GM23248 (cell line): ENCODE measurements at places on chromosomes 1 and 21. TPM values are rescaled to one million over a fixed set of nuclear protein-coding genes. Genes with fewer than 3 reads are reported as not detected.

DNA sequence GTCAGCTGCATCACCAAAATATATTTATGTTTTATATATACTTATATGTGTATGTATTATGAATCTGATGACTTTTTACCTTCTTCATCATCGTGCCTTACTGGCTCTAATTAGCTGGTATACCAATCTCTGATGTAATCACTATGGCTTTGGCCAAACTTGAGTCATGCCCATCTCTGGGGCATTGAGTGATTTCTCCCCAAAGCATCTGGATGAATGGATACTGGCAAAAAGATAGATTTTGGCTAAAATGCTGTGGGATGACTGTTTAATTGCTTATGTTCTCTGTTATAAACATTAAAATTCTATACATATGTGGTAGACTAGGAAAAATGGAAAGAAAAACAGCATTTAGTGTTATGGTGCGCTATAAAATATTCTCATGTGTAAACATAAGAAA lies 19.6 kb downstream of the CDKN2C start:
- peak; percentile 83 for DNase-seq

The CLCA2 gene
- polyA plus RNA-seq, result 0.14 and 0.19 TPM in 2 replicates

DNA sequence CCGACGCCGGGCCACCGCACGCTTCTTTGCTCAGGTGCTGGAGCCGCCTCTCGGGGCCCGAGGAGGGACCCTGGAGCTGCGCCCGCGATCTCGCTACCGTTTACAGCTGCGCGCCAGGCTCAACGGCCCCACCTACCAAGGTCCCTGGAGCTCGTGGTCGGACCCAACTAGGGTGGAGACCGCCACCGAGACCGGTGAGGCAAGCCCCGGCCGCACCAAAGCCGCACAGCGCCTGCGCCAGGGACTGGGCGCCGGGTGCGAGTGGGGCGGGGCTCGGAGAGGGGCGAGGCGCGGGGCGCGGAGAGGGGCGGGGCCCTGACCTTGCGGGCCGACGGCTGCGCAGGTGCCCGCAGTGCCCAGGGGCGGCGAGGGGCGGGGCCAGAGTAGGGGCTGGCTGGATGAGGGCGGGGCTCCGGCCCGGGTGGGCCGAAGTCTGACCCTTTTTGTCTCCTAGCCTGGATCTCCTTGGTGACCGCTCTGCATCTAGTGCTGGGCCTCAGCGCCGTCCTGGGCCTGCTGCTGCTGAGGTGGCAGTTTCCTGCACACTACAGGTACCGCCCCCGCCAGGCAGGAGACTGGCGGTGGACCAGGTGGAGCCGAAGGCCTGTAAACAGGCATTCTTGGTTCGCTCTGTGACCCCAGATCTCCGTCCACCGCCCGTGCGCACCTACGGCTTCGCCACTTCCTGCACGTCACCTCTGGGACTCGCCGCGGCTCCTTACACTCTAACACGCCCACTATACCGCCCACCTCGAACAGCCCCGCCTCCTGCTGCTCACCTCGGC lies 9.8 kb upstream of the CDC20 start:
- peak; percentile 54 for DNase-seq

- peak; percentile 42 for DNase-seq
Observed at GRCh38 chr1:226066415-226067078, 4.0 kb downstream of the H3-3A start.

DNA sequence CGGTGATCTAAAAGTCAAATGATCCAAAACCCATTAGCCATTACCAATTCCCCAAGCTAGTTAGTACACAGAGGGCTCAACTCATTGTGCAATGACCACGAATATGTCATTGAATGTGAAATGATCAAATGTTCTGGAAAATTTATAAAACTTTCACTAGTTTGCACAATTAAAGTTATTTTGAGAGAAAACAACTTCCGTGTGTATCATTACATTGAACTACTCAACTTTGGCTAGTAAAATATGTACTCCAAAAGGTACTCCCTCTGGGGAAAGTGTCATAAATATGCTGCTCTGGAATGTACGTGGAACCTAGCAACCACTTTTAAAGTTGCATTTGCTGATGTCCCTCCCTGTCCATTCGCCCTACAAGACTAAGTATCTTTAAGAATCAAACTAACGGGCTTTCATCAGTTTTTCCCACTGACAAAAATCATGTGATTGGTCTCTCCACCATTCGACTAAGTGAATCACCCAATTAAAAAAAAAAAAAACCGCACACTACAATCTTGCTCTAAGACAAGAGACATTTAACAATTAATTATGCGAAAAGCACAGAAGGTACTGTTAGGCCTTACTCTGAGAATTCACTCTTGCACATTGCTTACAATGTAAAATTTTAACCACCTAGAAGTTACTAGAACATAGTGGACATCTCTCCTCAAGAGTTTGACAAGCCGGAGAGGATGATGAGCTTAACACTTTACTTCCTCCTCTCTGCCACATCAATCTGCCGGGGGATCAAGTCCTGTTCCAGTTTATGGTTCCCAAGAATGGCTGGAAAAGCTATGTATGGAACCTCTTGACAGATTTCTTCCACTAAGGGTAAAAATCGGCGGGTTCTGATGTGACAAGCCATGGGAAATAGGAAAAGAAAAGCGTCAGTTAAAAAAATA lies 1.2 kb downstream of the ACBD3 start:
- peak; percentile 75 for DNase-seq

DNA sequence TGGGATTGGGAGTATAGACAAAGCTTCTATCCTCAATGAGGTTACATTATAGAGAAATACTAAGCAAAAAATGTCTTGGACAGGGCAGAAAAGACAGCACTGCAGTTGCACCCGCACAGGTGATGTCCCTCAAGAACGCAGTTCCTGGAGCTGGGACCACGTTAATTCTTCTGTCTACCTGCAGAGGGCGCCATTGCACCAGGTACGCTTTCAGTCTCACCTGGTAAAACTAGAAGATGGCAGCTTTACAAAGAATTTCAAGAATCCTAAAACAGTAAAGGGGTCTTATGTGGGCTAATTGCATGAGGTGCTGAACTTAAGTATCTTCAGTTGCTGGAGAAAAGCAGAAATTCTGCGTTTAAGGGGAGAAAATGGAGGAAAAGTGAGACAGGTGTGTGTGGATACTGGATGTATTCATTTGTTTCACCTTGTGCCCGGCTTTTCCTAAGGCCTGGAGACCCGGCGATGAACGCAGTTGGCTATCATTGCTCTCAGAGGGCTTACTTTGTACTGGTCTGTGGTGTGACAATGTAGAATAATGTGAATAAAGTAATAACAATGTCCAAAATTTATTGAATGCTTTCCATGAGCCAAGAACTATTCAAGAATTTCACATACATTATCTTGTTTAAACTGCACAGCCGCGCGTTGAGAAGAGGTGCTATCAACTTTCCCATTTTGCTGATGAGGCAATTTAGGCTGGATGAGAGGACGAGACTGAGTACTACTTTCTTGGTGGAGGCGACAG lies 276.3 kb upstream of the GREM2 start:
- DNase-seq, result no peak

- DNase-seq, result no peak
Observed at GRCh38 chr1:78096976-78097375, 51.2 kb downstream of the GIPC2 start.
